ENCODE measurements at places on chromosomes 1 and 21.

DNA sequence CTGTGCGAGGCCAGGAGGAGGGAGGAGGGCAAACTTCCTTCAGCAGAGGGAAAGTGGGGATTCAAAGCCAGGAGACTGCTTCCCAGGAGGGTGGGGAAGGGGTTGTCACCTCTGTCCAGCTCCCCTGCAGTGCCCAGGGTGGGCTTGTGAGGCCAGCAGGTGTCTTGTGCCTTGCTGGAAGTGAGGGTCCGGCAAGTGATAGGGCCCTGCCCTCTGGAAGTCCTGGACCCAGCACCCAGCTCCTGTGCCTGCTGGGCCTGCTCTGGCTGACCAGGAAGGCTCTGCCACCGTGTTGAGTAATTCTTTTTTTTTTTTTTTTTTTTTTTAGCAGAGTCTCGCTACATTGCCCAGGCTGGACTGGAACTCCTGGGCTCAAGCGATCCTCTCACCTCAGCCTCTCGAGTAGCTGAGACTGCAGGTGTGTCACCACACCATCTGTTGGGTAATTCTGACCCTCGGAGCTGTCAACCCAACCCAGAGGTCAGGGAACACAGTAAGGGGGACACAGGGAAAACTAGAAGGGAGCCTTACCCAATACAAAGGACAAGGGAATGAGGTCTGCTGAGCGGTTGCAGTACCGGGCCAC is 1.0 kb downstream of the BEST4 start:
- DNase-seq = no peak

DNA sequence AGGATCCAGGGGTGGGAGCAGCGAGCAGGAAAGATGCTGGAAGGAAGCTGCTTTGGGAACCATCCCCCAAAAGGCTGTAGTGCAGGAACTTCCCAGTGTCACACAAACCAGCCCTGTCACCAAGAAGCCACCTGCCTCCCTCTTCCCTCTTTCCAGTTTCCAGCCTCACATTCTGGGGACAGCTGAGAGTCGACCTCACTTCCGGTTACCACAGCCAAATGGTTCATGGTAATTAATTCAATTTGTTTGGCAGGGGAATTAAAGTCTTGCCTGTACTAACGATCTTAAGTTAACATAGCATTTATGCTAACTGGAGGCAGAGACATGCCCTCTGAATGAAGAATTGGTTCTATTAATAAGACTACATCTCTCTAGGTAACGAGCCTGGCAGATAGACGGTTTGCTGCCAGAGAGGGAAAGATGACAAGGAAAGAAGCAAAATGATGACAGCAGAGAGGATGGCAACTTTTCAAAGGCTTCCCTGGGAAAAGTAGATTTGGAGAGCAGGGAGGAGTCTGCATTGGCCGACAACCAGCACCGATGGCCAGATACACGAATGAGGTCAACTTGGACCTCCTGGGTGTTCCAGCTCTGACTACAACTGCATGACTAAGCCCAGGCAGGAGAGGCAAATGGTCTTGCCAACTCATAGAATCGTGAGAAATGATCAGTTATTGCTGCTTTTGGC is 64.1 kb downstream of the TMCO4 start:
- no peak for DNase-seq

- no peak for DNase-seq
Observed at GRCh38 chr1:29945426-29945825, 709.1 kb downstream of the PTPRU start.

GRCh38 chr21:31872452-31873274 is at the start of gene HUNK:
TSS of gene HUNK (plus strand) at chr21:31873020. CDS start at chr21:31873675, 655 bp downstream.
- peak; percentile 36 for DNase-seq
